ENCODE measurements at places on chromosomes 3 and 15. TPM values are rescaled to one million over a fixed set of nuclear protein-coding genes. Genes with fewer than 3 reads are reported as not detected.

GRCh38 chr15:69665641-69666111, 213.1 kb downstream of the RPLP1 start:
- no peaks in the 10 kb centered on the region for H3K36me3 ChIP-seq
- no peak for DNase-seq
- H3K4me3 ChIP-seq = no peak overlapping the region
- H3K27me3 ChIP-seq = no peaks in the 10 kb centered on the region

DNA sequence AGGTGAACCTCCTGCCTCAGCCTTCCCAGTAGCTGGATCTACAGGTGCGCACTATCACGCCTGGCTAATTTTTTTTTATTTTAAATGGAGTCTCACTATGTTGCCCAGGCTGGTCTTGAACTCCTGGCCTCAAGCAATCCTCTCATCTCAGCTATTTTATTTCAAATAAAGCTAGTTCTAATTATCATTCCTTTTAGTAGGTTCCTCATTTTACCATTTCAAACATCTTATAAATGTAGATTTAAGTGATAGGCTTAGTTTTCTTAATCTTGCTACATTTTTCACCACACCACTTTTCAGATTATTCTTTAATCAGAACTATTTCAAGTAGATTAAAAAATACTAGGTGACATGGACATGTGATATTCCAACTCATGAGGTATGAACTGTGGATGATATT, 30.3 kb downstream of the PIGB start:
- H3K36me3 ChIP-seq = peaks cover 9% of the 10 kb centered on the region
- no peak overlapping the region for H3K27ac ChIP-seq
- no peaks in the 10 kb centered on the region for H3K27me3 ChIP-seq
- H3K4me3 ChIP-seq = no peak overlapping the region
- DNase-seq = no peak
- peaks cover 4% of the 10 kb centered on the region for H3K4me1 ChIP-seq

- DNase-seq = no peak
These were observed 329.3 kb downstream of the TBL1XR1 start for GRCh38 chr3:176867681-176868663.

DNA sequence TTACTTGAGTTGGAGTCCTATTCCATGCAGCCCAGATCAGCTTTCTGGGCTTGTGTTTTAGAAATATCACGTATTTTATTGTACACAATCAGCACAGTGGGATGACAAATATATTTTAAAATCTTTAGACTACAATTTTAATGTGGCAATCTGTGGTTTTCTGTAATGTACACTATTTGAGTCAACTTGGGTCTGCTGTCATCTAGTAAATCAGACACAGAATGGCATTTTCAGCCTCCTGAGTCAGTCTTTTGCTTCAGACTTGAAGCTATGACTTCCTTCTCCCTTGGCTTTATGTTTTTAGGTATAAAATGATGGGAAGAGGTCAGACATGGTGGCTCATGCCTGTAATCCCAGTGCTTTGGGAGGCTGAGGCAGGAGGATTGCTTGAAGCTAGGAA, 232.1 kb downstream of the NECTIN3 start:
- no peaks in the 10 kb centered on the region for H3K4me1 ChIP-seq
- H3K4me3 ChIP-seq = no peak overlapping the region
- no peaks in the 10 kb centered on the region for H3K27me3 ChIP-seq

GRCh38 chr3:44476963-44477311, 533 bp downstream of the ZNF445 start:
- H3K36me3 ChIP-seq = no peaks in the 10 kb centered on the region
- peak overlapping the region; percentile 18 for H3K27ac ChIP-seq
- peak overlapping the region; percentile 77 for H3K4me3 ChIP-seq
- DNase-seq = no peak

DNA sequence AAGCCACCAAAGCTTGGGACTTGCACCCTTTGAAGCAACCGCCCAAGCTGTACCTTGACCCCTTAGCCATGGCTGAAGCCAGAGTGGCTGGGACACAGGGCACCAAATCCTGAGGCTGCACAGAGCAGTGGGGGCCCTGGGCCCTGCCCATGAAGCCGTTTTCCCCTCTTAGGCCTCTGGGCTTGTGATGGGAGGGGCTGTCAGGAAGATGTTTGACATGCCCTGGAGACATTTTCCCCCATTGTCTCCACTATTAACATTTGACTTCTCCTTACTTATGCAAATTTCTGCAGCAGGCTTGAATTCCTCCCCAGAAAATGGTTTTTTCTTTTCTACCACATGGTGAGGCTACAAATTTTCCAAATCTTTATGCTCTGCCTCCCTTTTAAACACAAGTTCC, 522.2 kb downstream of the EDEM1 start:
- no peak for DNase-seq
- H3K36me3 ChIP-seq = no peaks in the 10 kb centered on the region
- no peaks in the 10 kb centered on the region for H3K27me3 ChIP-seq
- no peaks in the 10 kb centered on the region for H3K4me1 ChIP-seq
- H3K27ac ChIP-seq = no peak overlapping the region

GRCh38 chr3:56131974-56132590, 336.2 kb downstream of the ERC2 start:
- H3K27me3 ChIP-seq = no peaks in the 10 kb centered on the region
- H3K27ac ChIP-seq = peak overlapping the region; percentile 46
- no peak for DNase-seq

DNA sequence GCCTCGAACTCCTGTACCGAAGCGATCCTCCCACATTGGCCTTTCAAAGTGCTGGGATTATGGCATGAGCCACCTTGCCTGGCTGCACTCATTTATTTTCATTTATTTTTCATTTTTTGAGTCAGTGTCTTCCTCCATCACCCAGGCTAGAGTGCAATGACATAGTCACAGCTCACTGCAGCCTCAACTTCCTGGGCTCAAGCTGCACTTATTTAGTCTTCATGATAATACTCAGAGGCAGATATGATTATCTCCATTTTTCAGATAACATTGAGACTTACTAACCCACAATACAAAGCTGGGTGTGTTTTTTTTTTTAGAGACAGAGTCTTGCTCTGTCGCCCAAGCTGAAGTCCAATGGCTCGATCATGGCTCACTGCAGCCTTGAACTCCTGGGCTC, 10.0 kb downstream of the PRKCI start:
- no peaks in the 10 kb centered on the region for H3K27me3 ChIP-seq
- H3K27ac ChIP-seq = no peak overlapping the region
- H3K36me3 ChIP-seq = peaks cover 11% of the 10 kb centered on the region
- H3K4me1 ChIP-seq = peaks cover 21% of the 10 kb centered on the region

DNA sequence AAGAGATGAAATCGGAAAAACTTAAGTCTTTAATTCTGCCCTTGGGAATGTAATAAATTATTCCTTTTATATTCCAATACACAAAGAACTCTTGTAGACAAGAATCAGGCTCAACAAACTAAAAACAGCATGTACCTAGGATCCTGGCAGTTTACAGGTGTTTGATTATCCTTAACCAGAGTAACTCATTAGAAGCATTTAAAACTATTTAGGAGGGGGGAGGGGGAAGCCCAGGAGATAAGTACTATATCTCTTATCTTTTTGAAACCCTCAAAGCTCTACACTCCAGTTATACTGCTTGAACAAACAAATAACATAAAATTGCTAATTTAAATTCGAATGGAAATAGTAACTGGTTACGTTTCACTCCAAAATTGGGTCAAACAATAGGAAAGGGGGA, 1.9 kb downstream of the CNBP start:
- DNase-seq = no peak
- H3K4me3 ChIP-seq = peak overlapping the region; percentile 100
- H3K27me3 ChIP-seq = no peaks in the 10 kb centered on the region
- H3K27ac ChIP-seq = peak overlapping the region; percentile 98
- H3K4me1 ChIP-seq = peaks cover 52% of the 10 kb centered on the region

The ANKUB1 gene
- not detected for total RNA-seq
